ENCODE measurements at places on chromosomes 6 and 20. TPM values are rescaled to one million over a fixed set of nuclear protein-coding genes. Genes with fewer than 3 reads are reported as not detected.

GRCh38 chr6:123812621-123813020 is 9.0 kb downstream of the NKAIN2 start:
- DNase-seq, result no peak

GRCh38 chr6:81762132-81762531 is 9.7 kb upstream of the TENT5A start:
- DNase-seq, result no peak

- no peak for DNase-seq
These were observed 7.9 kb upstream of the WFDC10A start for GRCh38 chr20:45621593-45621992.

DNA sequence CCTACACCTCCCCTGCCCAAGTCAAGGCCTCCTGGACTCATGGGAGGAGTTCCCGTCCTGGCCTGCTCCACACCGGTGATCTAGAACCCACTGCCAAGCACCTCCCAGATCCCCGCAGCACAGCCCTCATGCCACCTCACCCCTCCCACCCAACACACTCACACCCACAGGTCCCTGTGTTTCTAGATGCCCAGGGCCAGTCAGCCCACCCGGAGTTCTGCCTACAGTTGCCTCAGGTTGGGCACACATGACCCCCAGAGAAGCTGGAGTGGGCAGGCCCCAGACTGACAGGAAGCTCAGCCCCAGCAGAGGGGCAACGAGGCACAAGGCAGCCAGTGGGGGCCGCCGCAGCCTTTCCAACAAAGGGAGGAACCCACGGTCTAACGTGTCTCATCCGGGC is 29.6 kb downstream of the RRBP1 start:
- no peak for DNase-seq

- peak; percentile 85 for DNase-seq
These were observed 10.1 kb upstream of the NXT1 start for GRCh38 chr20:23340524-23340923.

- DNase-seq, result no peak
These were observed 82.7 kb downstream of the SAMD3 start for GRCh38 chr6:130140084-130140483.

DNA sequence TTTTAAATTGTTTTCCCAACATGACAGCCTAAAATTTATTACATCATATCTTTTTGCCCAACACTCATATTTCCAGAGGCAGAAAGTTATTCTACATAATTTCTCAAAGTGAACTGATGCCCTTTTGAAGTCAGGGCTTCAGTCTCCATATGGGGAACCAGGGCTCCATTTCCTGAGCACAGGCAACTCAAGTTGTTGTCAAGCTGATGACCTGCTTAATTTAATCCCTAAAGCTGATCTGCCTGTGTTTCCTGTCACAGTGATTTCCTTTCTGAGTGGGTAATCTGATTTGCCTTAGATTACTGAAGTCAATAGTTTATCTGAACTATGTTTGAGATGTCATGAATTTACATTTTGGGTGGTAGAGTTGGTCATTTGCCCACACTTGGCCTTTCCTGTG is 932.1 kb upstream of the MANEA start:
- DNase-seq, result no peak

GRCh38 chr6:82761674-82762345 is 303.8 kb downstream of the UBE3D start:
- no peak for DNase-seq

- no peak for DNase-seq
These were observed 118.8 kb upstream of the TRAF3IP2 start for GRCh38 chr6:111724505-111724904.

The FNDC11 gene
- total RNA-seq, result 0.39 TPM

The LRRN4 gene
- not detected for total RNA-seq

The CST1 gene
- total RNA-seq, result not detected

All from neural progenitor cell (in vitro differentiated cells).